ENCODE measurements at places on chromosomes 11 and 22. TPM values are rescaled to one million over a fixed set of nuclear protein-coding genes. Genes with fewer than 3 reads are reported as not detected.

Gene SCGB2A2
- not detected for total RNA-seq

Gene POU2AF2
- total RNA-seq, result not detected

Gene NOX4
- total RNA-seq, result 2.5 TPM

Gene C22orf42
- not detected for total RNA-seq

Gene ACRV1
- total RNA-seq, result not detected

Gene NRGN
- total RNA-seq, result 0.27 TPM

Gene RTN4RL2
- total RNA-seq, result 0.90 TPM

Gene HEPHL1
- not detected for total RNA-seq

Gene FLRT1
- total RNA-seq, result not detected

Gene ART1
- total RNA-seq, result not detected

Gene RIMBP3C
- total RNA-seq, result 0.63 TPM

Gene RAB39A
- not detected for total RNA-seq

Gene FOLR2
- not detected for total RNA-seq

Gene CCDC34
- total RNA-seq, result 10.7 TPM

Gene CCDC87
- total RNA-seq, result 0.45 TPM

Gene RHOD
- total RNA-seq, result 26.1 TPM

Gene FAM181B
- total RNA-seq, result 0.25 TPM

Gene KLHL35
- 3.8 TPM for total RNA-seq

Gene RBM4
- 73.8 TPM for total RNA-seq

Gene OR4D6
- total RNA-seq, result not detected

Gene GNB1L
- 4.0 TPM for total RNA-seq

Gene BRSK2
- total RNA-seq, result not detected

Gene GRAP2
- total RNA-seq, result not detected

Gene NXPE4
- total RNA-seq, result not detected

Gene CCDC116
- 0.25 TPM for total RNA-seq

Gene C11orf87
- total RNA-seq, result not detected

Gene TUBA8
- not detected for total RNA-seq

Gene JAML
- not detected for total RNA-seq

Gene USP35
- 32.2 TPM for total RNA-seq

Gene RCOR2
- total RNA-seq, result 3.3 TPM

Gene PIWIL4
- 2.7 TPM for total RNA-seq

Gene DLG2
- total RNA-seq, result 5.8 TPM

Gene TSSK2
- total RNA-seq, result not detected

Gene OR10S1
- total RNA-seq, result not detected

Gene GLB1L3
- not detected for total RNA-seq

Gene PEX26
- 26.1 TPM for total RNA-seq

Gene OR4D5
- not detected for total RNA-seq

Gene TIMP3
- 329 TPM for total RNA-seq

Gene OR52H1
- total RNA-seq, result 0.81 TPM

Gene CHRNA10
- 1.1 TPM for total RNA-seq

Gene PRR33
- total RNA-seq, result not detected

Gene TFIP11
- 45.7 TPM for total RNA-seq

Gene HBD
- 4.8 TPM for total RNA-seq

Gene KRTAP5-11
- total RNA-seq, result not detected

Gene TNNT3
- 0.81 TPM for total RNA-seq

Gene BIK
- total RNA-seq, result not detected

Gene OR6T1
- total RNA-seq, result not detected

Gene MPEG1
- total RNA-seq, result not detected

Gene AP1B1
- 46.3 TPM for total RNA-seq

Gene ZC3H12C
- total RNA-seq, result 17.4 TPM

Gene FOLR1
- total RNA-seq, result 0.18 TPM

Gene MMP10
- 3.6 TPM for total RNA-seq

Gene SAA2
- total RNA-seq, result not detected

Gene APOA4
- not detected for total RNA-seq

Gene STK33
- total RNA-seq, result 1.1 TPM

Gene CCND1
- total RNA-seq, result 770 TPM

Gene GLYATL2
- 3.3 TPM for total RNA-seq

Measured in fibroblast of the aortic adventitia (primary cell).